ENCODE measurements at places on chromosomes 6 and 20. TPM values are rescaled to one million over a fixed set of nuclear protein-coding genes. Genes with fewer than 3 reads are reported as not detected.

DNA sequence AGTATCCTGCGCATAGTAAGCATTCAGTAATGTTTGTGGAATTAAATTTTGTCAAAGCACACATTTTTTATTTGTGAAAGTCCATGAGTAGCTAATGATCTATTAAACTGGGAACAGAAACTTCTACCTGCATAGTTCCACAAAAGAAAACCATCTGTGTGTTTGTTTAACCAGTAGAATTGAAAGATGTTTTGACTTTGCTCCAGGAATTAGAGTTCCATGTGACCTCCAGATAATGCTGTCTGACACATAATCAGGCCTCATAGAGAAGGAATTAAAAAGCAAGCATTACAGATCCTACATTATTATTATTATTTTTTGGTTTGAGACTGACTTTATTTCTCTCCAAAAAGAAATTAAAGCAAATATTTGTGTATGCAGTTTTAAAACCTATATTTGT, 126.5 kb downstream of the PACRG start:
- H3K27ac ChIP-seq, result no peak overlapping the region
- no peak for DNase-seq
- no peak overlapping the region for H3K4me3 ChIP-seq
- H3K36me3 ChIP-seq, result no peaks in the 10 kb centered on the region

GRCh38 chr6:132648356-132648755, 10.6 kb downstream of the TAAR1 start:
- H3K4me1 ChIP-seq, result peaks cover 6% of the 10 kb centered on the region
- DNase-seq, result peak; percentile 54
- H3K4me3 ChIP-seq, result no peak overlapping the region
- no peaks in the 10 kb centered on the region for H3K36me3 ChIP-seq
- H3K27me3 ChIP-seq, result peaks cover 10% of the 10 kb centered on the region

GRCh38 chr20:20303742-20304141, 64.2 kb upstream of the INSM1 start:
- H3K36me3 ChIP-seq, result no peaks in the 10 kb centered on the region
- H3K4me1 ChIP-seq, result no peaks in the 10 kb centered on the region
- H3K27ac ChIP-seq, result no peak overlapping the region
- H3K4me3 ChIP-seq, result no peak overlapping the region

DNA sequence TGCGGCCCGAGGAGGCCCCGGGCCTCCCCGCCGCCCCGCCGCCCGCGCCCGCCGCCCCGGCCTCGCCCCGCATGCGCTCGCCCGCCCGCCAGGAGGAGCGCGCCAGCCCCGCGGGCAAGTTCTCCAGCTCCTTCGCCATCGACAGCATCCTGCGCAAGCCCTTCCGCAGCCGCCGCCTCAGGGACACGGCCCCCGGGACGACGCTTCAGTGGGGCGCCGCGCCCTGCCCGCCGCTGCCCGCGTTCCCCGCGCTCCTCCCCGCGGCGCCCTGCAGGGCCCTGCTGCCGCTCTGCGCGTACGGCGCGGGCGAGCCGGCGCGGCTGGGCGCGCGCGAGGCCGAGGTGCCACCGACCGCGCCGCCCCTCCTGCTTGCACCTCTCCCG, 1.5 kb downstream of the FOXQ1 start:
- peaks cover 14% of the 10 kb centered on the region for H3K4me1 ChIP-seq
- no peak for DNase-seq
- H3K36me3 ChIP-seq, result peaks cover 2% of the 10 kb centered on the region
- H3K27ac ChIP-seq, result no peak overlapping the region
- peaks cover 69% of the 10 kb centered on the region for H3K27me3 ChIP-seq
- H3K4me3 ChIP-seq, result no peak overlapping the region

Gene TRIM40
- not detected for total RNA-seq

GRCh38 chr6:119334535-119335264, 14.9 kb downstream of the MAN1A1 start:
- DNase-seq, result no peak
- H3K36me3 ChIP-seq, result peaks cover 21% of the 10 kb centered on the region
- H3K4me3 ChIP-seq, result no peak overlapping the region
- peaks cover 52% of the 10 kb centered on the region for H3K4me1 ChIP-seq
- no peak overlapping the region for H3K27ac ChIP-seq

DNA sequence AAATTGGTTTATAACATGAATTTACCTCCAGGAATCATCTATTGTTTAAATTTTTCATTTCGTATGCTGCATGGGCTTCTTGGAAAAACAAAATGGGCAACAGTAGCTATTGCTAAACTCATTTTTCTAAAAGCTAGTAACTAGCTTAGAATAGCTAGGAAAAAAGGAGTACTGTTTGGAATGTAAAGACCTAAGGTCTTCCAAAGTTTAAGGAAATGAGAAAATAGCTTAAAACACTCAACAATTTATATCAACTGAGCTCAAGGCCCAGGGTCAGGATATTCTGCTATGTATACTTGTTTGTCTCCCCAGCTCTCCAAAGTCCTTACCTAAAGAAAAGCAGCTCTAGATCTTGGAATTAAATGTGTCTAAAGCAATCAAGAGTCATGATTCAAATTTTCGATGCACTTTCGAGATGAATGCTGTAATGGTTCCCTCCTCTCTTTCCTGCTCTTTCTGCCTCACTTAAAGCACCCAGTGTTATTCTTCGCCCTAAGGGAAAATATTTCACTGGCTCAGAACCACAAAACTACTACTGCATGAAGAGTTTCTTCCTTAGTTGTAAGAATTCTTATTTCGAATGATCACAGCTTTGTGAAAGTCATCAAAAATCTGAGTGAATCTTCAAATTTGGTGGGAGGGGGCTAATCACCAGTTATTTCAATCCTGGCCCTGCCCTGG, 41.6 kb downstream of the LYRM4 start:
- H3K36me3 ChIP-seq, result peaks cover 4% of the 10 kb centered on the region
- H3K27me3 ChIP-seq, result no peaks in the 10 kb centered on the region
- H3K4me1 ChIP-seq, result no peaks in the 10 kb centered on the region

Gene FOXS1
- not detected for total RNA-seq

Gene BNIP5
- total RNA-seq, result not detected

Gene ERVFRD-1
- not detected for total RNA-seq

Gene RIN2
- total RNA-seq, result not detected

Gene SHLD1
- total RNA-seq, result 7.0 TPM

Gene HCK
- not detected for total RNA-seq

DNA sequence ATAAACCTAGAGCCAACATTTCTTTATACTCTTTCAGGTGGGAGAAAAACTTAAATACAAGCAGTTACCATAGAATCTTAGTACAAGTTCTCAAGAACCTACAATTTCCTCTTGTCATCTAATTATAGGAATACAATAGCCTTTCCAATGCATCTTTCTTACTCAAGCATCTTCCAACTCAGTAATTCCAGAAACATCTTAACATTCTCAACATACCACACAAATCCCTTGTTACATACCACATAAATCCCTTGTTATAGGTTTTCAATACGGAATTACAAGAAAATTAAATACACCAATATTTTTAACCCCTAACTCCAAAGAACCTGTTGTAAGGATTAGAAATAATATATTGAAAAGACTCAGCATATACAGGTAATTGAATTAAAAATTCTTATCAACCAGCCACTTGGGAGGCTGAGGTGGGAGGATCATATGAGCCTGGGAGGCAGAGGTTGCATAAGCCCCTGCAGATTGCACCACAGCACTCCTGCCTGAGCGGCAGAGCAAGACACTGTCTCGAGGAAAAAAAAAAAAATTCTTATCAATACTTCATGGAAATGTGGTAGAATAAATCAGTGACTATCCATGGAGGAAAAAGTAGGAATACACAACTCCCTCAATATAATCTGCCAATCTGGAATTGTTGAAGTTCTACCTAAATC, 127.5 kb upstream of the CCDC28A start:
- no peaks in the 10 kb centered on the region for H3K36me3 ChIP-seq
- no peak overlapping the region for H3K27ac ChIP-seq
- DNase-seq, result no peak
- H3K27me3 ChIP-seq, result peaks cover 8% of the 10 kb centered on the region

DNA sequence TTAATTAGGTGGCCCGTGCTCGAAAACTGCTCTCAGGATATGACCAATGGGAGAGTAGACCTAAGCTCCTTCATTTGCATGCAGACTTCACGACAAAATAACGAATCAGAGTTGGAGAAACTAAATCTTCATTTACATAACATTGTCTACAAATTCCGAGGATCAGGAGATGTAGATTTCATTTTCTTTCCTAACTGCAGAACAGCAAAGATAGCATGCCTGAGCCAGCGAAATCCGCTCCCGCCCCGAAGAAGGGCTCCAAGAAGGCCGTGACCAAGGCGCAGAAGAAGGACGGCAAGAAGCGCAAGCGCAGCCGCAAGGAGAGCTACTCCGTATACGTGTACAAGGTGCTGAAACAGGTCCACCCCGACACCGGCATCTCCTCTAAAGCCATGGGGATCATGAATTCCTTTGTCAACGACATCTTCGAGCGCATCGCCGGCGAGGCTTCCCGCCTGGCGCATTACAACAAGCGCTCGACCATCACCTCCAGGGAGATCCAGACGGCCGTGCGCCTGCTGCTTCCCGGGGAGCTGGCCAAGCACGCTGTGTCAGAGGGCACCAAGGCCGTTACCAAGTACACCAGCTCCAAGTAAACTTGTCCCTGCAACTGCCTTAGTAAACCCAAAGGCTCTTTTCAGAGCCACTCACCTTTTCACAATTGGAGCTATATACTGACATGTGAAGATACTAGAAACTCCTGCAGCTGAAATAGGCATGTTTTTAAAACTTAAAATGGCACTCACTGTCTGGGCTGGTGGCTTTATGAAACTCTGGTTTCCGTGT, 96.5 kb downstream of the HFE start:
- H3K27ac ChIP-seq, result peak overlapping the region; percentile 97
- peak overlapping the region; percentile 83 for H3K4me3 ChIP-seq
- H3K36me3 ChIP-seq, result peaks cover 13% of the 10 kb centered on the region
- H3K27me3 ChIP-seq, result no peaks in the 10 kb centered on the region

Gene EEF1A2
- total RNA-seq, result not detected

Gene ADTRP
- total RNA-seq, result 0.68 TPM

DNA sequence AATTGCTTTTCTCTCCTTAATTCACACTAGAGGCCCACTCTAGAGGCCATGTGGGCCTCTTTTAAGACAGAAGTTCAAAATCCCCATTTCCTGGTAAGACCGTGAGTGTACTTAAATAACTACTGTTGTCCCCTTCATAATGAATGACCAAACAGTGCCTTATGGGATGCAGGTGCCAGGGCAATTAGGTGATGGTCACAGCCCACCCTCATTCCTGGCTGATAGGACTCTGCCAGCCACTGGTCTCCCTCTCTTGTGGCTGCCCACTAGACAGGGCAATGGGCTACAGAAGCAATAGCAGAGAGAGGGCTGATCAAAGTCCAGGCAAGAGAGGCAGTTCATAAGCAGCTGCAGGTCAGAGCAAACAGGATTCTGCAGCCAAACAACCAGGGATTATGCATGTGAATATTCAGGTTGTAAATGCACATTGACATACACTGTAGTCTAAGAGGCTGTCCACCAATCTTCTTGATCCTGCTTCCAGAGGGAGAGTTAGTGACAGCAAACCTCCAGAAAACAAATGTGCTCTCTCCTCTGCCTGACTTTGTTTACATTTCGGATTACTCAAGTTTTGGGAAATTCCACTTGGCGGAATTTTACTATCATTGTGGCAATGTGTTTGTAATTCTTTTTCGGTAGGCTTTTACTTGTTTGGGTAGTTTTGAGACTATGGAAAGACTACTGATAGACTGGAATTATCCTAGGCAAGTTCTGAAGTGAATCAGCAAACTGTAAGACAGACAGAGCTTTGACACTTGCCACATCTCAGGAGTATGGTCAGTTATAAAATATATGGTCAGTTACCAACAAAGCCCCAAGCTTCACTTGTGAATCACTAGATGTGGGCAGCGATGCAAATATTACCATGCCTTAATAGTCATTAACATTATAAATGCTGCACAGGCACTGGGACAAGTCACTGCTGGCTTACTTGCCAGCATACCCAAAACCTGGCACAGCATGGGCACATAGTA, 12.8 kb downstream of the PTPRK start:
- no peak overlapping the region for H3K27ac ChIP-seq
- no peaks in the 10 kb centered on the region for H3K4me1 ChIP-seq
- no peaks in the 10 kb centered on the region for H3K36me3 ChIP-seq
- DNase-seq, result no peak
- H3K27me3 ChIP-seq, result peaks cover 3% of the 10 kb centered on the region

Gene HS3ST5
- total RNA-seq, result not detected
